CD4-positive, CD25-positive, alpha-beta regulatory T cell (primary cell): ENCODE measurements at places on chromosomes 1 and 21. TPM values are rescaled to one million over a fixed set of nuclear protein-coding genes. Genes with fewer than 3 reads are reported as not detected.

DNA sequence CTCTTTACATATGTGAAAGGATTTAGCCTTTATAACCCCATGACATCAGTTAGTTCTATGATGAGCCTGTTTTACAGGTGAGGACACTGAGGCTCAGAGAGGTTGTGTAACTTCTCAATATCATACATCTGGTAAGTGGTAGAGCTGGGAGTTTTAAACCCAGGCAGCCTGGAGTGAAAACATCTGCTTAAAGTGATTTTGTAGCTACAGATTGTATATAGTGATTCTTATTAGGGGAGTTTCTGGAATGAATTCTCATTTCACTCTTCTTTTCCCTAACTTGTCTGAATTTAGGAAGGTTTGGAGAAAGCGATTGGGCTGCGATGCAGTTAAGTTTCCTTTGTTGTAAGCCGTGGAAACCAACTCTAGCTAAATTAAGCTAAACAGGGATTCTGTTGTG lies 175.6 kb downstream of the CAMTA1 start:
- no peak for DNase-seq

GRCh38 chr1:48228156-48228555 lies 5.6 kb downstream of the SLC5A9 start:
- no peak for DNase-seq

GJA9 gene
- total RNA-seq: not detected

DNA sequence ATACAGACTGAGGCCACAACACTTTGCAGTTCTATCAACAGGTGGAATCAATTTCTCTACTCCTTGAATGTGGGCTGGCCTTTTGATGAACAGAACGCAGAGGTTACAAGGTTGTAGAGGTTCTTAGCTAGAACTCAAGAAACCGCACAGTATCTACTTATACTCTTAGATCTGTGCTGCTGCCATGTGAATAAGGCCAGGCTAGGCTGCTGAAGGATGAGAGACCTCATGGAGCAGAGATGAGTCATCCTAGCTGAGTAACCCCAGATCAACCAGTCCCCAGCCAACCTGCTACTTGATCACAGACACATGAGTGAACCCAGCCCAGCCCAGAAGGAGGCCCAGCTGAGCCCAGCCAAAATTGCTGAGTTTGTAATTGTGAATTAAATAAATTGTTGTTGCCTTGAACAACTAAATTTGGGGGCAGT lies 35.3 kb upstream of the BCAR3 start:
- DNase-seq: no peak

GRCh38 chr1:164343189-164343588 lies 215.8 kb upstream of the PBX1 start:
- DNase-seq: no peak

NBPF9 gene
- 51.0 TPM for total RNA-seq

TMEM54 gene
- not detected for total RNA-seq

- no peak for DNase-seq
Measured at GRCh38 chr21:31983554-31983953, 110.7 kb downstream of the HUNK start.
